ENCODE measurements at places on chromosomes 2 and 18.

DNA sequence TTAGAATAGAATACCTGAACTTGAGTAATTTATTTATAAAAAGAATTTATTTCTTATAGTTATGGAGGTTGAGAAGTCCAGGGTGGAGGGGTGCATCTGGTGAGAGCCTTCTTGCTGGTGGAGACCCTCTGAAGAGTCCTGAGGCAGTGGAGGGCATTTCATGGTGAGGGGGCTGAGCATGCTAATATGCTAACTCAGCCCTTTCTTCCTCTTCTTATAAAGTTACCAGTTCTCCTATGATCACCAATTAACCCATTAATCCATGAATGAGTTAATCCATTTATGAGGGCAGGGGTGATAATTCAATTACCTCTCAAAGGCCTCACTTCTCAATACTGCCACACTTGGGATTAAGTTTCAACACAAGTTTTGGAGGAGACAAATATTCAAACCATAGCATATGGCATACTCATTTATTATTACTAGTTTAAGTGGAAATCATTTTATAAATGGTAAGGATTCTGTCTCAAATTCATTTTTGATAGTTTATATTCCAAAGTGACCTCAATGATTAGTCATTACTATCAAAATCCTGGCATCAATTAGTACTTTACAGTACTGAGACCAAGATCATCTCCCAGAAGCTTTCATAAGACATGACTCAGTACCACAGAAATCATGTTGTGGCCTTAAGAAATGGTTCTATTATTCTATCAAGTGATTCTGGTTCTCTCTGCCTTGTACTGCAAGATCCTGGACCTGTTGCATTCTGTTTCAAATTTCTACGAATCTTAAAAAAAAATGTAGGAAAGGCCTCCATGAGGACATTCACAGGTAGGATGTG, 5.5 kb downstream of the ZNF396 start:
- no peak for DNase-seq

DNA sequence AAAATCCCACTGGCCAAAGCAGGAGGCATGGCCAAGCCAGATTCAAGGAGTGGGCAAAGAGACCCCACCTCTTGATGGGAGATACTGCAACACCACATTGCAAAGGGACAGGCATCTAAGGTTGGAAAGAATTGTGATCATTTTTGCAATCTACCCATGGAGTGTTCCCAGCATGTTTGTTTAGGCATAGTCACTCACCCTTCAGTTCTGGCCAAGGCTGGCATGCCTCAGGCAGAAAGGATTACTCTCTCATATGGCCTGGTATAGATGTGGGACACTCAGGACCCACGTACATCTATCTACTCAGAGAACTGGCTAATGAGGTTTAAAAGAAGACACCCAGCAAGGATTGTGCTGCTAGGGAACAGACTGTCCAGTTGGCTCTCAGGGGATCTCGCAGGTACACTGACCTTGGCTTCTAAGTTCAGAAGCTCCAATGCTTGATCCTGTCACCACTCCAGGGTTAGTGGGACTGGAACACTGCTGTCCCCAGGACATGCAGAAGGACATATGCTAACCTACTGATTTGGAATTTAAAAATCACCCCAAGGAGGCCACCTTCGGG, 183.7 kb downstream of the KLHL29 start:
- no peak for DNase-seq

DNA sequence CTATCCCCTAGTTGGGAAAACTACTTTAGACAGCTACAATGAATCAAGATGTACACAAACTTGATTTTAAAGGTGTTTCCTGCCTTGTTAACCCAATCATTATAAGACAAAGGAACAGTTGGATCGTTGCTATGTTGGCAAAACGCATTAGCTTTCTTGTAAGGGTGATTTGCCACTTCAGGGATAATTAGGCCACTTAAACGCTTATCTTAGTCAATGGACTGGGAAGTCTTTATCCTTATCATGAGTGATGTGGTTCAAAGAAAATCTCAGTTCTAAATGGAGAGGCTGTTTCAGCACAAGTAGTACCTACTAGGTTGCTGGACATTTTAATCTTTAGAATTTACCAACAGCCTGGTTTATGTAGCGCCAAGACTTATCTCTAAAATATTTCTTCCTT, 406.1 kb upstream of the MEX3C start:
- no peak for DNase-seq

DNA sequence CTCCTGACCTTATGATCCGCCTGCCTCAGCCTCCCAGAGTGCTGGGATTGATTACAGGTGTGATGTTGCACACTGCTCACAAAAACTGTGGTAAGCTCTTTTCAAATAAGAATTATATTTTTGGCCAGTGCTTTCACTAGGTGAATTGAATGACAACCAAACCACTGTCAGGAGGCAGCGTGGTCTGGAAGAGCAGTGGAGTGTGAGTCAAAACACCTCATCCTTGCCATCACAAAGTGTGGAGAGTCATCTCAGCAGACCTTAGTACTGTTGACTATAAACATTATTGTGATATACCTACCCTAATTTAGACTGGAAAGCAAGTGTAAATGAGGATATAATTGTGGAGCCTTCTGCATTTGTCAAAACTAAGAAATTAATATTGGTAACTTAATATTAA, 61.3 kb downstream of the UBE2E3 start:
- no peak for DNase-seq

- no peak for DNase-seq
Measured at GRCh38 chr2:197268786-197269584, 41.6 kb downstream of the ANKRD44 start.

GRCh38 chr2:127197475-127198385, 22.4 kb downstream of the CYP27C1 start:
- no peak for DNase-seq

DNA sequence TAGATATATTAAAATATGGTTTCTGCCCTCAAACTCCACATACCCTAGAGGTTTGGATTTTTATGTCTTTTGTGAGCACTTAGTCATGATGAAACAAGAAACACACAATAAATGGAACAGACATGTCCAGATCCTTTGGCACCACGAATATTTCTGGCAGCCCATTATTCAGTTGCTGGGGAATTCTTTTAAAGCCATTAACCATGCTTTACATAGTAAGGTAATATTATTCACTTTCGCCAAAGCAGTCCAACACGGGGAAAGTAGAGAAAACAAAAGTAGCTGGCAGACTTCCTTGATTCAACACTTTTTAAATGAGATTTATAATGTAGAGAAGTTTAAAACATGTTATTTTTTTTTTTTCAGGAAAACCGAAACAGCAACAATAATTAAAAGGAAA, 235.4 kb downstream of the PIEZO2 start:
- no peak for DNase-seq
